ENCODE measurements at places on chromosomes 7 and 10. TPM values are rescaled to one million over a fixed set of nuclear protein-coding genes. Genes with fewer than 3 reads are reported as not detected.

Gene ZDHHC6
- 46.0 TPM for total RNA-seq

Gene OR2A12
- not detected for total RNA-seq

Gene SLC13A1
- not detected for total RNA-seq

Gene EVX1
- total RNA-seq: not detected

Gene TEX36
- total RNA-seq: not detected

Gene FAM25G
- total RNA-seq: not detected

Gene NPC1L1
- total RNA-seq: not detected

Gene MACROH2A2
- total RNA-seq: 3.9 TPM

Gene PTPRN2
- total RNA-seq: 0.72 TPM

Gene DIP2C
- 0.54 TPM for total RNA-seq

Gene CFAP69
- total RNA-seq: 0.85 TPM

All from activated naive CD8-positive, alpha-beta T cell treated with anti-CD3 and anti-CD28 coated beads for 36 hours (primary cell).